Kidney (tissue), 22 donors: ENCODE measurements at places on chromosomes 3 and 15. TPM values are rescaled to one million over a fixed set of nuclear protein-coding genes. Genes with fewer than 3 reads are reported as not detected.

Gene GLDN
- 0.71 TPM for polyA plus RNA-seq

Gene ENTPD3
- 1.1 TPM for polyA plus RNA-seq

Gene C3orf49
- not detected for polyA plus RNA-seq

Gene RAB8B
- polyA plus RNA-seq, result 7.1 TPM

Gene ULK4
- polyA plus RNA-seq, result 4.6 TPM

Gene AADACL2
- not detected for polyA plus RNA-seq

Gene CCDC39
- not detected for polyA plus RNA-seq

GRCh38 chr15:36529296-36530011, 50.0 kb upstream of the CDIN1 start:
- DNase-seq, result no peak

GRCh38 chr15:50542887-50543210, 3.6 kb downstream of the USP50 start:
- no peak for DNase-seq

- DNase-seq, result no peak
Observed at GRCh38 chr3:88671573-88671972, 435.8 kb upstream of the EPHA3 start.

- no peak for DNase-seq
Observed at GRCh38 chr15:69758810-69759790, 306.5 kb downstream of the RPLP1 start.

GRCh38 chr15:101497484-101498034, 8.1 kb upstream of the PCSK6 start:
- no peak for DNase-seq

DNA sequence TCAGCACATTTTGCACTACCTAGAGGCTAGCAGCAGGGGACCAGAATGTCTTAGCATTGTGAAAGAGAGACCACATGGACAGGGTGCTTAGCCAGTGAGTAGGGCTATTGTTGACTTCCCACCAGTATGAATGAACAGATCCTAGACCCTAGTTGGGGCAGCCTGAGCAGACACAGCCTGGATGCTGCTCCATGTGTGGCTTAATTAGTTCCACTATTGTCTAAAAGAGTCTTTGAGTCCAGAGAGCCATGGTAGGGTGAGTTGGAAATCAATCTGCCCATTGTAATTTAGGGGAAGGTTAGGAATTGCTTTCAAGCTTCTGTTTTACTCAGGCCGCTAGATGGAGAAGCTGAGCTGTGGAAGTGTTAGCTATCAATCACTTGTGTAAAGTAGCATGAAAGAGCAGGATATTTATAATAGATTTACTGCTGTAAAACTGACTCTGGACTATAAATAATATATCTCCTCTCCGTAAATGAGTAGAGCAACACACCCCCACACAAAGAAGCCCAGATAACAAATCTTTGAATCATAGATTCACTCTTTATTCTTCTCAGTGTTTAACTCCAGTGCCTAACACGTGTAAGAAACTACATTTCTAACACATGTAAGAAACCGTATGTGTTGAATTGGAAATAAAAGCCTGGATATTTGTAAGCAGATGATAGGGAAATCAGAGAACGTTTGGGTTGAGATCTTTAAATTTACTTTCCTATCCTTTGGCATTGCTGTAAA, 4.1 kb upstream of the GCSAM start:
- peak; percentile 87 for DNase-seq

- no peak for DNase-seq
Observed at GRCh38 chr15:47186075-47186474, 531.2 kb upstream of the SEMA6D start.

DNA sequence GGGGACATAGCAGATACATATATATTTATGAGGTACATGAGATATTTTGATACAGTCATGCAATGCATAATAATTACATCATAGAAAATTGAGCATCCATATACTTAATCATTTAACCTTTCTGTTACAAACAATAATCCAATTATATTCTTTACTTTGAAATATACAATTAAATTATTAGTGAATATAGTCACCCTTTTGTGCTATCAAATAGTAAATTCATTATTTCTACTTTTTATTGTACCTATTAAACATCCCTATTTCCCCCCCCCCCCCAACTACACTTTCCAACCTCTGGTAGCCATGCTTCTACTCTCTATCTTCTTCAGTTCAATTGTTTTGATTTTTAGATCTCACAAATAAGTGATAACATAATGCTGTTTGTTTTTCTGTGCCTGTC, 719.1 kb downstream of the ZBBX start:
- no peak for DNase-seq

DNA sequence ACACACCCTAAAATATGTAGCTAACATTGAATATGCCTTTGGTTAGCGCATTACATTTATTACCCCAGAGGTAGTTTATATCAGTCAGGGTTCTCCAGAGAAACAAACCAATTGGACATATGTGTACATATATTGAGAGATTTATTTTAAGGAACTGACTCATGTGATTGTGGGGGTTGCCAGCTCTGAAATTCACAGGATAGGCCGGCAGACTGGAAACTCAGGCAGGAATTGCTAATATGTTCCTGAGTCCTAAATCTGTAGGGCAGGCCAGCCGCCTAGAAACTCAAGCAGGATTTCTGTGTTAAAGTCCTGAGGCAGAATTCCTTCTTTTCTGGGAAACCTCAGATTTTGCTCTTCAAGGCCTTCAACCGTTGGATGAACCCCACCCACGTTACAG, 189.7 kb downstream of the CDIN1 start:
- no peak for DNase-seq
